GM04504 (cell line): ENCODE measurements at places on chromosomes 5 and 9.

- DNase-seq, result no peak
These were observed 18.7 kb upstream of the WNT8A start for GRCh38 chr5:138065102-138065501.

GRCh38 chr5:21452449-21452848 lies 1400.7 kb downstream of the CDH12 start:
- DNase-seq, result no peak

DNA sequence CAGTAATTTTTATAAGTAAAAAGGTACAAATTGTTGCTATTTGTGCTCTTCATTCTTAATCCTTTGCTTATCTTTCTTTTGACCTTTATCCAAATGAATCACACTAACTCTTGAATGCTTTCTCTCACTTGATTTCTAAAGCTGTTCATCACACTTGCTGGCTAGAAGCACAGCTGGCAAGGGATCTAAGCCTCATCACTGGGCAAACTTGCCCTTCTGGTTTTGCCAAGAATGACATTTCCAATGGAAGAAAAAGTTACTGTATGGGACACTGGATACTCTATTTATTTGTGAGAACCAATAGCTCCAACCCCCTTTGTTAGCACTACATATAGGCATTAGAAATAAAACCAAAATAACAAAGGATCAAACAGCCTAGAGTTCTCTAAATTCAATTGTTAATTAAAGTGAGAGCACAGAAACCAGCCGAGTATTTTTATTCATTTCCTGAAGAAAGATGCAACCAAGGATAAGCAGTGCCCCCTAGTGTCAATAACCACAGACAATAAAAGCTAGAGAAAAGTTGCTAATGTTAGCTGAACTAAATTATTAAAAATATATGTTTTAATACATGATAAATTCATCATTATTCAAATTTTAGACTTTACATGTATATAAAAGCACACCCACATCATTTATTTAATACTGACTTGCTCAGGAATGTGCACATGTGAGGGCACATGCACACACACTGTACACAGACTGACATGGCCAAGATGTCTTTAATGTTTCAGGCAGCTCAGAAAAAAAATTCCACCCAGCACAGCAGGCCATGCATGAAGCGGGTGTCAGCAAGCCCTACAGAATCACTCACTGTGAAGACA lies 59.8 kb upstream of the POU5F2 start:
- peak; percentile 19 for DNase-seq

GRCh38 chr9:109499093-109499630 lies 1.1 kb upstream of the PTPN3 start:
- DNase-seq, result no peak

GRCh38 chr9:26539867-26540493 lies 352.6 kb downstream of the CAAP1 start:
- DNase-seq, result no peak

DNA sequence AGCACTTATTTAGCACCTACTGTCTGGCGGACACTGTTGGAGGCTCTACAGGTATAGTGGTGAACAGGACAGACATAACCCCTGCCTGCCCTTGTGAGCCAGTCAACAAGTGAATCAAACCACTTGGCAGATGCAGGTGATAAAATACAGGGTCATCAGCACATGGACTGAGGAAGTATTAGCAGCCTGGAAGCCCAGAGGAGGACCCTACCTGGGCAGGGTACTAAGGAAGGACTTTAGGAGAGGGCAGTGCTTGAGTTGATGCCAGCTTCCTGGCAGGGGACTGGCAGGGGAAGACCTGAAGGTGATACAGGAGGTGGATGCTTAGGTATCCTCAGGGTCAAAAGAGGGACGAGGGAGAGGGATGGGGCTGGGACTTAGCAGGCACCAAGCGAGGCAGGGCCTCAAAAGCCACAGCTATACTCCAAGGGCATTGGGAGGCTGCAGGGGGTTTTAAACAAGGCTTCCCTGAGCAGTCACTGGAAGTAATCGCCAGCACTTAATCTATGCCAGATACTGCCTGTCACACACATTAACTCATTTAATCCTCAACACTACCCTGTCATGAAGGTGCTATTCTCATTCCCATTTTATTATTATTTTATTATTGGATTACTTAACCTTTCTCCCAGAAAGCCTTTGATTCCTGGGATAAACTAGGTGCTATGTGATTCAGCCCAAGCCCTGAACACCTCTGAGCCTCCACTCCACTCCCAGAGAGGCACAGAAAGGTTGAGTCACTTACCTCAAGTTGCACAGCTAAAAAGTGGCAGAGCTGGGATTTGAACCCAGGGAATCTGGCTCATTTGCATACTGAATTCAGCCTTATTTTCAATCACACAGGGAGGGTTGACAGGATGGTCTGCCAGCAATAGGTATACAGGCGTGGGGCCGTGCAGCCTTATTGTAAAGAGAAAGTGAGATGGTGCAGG lies 63.8 kb upstream of the ORM1 start:
- no peak for DNase-seq

DNA sequence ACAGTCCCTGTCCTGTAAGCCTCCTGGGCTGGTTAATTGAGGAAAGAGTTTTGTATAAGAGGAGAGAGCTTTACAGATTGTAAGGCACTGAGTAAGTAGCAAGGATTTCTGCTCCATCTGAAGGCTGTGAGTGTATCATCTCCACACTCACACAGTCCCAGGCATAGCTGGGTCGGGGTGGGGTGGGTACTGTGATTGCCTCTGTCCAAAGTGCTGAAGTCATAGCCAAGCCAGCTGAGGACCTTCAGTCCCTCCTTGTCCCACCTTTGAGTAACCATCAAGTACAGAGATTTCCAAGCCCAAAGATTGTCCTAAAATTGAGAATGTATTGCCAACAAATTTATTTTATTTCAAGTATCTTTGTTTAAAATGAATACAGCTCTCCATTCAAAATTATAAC lies 5.5 kb upstream of the DNAJB5 start:
- DNase-seq, result no peak

GRCh38 chr5:115415143-115415491 lies 118.7 kb upstream of the CCDC112 start:
- DNase-seq, result no peak

GRCh38 chr9:126682113-126682810 lies 68.5 kb downstream of the LMX1B start:
- DNase-seq, result no peak

- no peak for DNase-seq
These were observed 23.1 kb upstream of the CKMT2 start for GRCh38 chr5:81209869-81210493.

DNA sequence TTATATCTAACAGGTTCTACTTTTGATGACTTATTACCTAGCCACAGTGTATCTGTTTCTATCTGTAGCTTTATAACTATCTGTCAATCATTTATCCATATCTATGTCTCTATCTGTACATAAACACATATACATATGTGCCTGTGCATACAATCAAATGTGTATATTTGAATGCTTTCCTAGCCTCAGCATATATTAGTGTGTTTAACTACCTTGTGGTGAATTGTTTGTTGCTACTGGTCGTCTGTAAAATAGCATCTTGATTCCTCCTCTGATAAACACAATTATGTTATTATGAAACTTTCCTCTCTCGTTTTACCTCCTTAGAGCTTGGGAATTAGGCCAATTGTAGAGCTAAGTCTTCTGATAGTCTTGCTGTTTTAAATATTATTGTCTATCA lies 44.4 kb downstream of the PARP8 start:
- DNase-seq, result no peak

- peak; percentile 81 for DNase-seq
These were observed 185.0 kb upstream of the ELL2 start for GRCh38 chr5:96146675-96147074.

DNA sequence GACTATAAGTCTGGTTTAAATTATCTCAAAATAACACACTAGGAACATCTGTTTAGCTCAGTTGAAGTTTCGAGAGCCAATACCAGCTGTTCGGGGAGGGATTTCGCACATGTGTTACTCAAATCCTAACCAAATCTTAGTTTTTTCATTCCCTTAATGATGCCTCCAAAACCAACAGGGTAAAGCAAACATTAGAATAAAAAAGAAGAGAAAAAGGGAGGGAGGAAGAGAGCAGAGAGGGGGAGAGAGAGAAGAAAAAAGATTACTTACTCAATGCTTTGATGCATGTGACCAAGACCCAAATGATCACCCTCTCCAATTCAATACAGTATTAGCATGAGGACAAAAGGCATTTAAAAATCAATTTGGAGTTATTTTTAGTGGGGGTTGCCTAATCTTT lies 86.0 kb upstream of the NR5A1 start:
- no peak for DNase-seq

DNA sequence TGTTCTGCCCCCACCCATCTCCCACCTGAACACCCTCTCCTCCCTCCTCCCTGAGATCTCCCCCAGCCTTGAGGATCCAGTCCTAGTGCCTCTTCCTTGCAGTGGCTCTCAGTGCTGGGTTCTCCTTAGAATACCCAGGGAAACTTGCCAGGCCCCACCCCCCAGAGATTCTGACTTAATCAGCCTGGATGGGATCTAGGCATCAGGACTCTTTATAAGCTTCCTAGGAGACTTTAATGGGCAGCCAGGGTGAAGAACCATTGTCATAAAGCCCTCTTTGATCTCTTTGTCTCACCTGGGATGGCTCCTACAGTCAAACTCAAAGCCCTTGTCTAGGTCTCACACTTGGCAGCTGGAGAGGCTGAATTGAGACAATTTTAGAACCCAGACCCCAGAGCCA lies 8.6 kb upstream of the GLIS3 start:
- DNase-seq, result no peak

DNA sequence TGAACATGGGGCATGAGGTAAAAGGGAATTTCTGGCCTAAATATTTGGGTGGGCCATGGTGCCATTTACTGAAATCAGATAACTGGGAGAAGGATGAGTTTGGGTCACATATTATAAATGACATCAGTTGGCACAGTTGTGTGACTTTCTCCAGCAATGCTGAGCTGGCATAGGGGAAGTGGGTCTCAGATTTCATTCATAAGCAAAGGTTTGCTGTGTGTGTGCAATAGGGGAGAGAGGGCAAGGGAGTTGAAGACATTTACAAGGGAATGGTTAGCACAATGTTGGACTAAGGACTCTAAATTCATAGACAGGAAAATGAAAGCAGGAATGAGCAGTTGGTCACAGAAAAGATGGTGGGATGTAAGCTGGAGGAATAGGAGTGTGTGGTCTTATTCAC lies 47.8 kb upstream of the KLF9 start:
- no peak for DNase-seq

DNA sequence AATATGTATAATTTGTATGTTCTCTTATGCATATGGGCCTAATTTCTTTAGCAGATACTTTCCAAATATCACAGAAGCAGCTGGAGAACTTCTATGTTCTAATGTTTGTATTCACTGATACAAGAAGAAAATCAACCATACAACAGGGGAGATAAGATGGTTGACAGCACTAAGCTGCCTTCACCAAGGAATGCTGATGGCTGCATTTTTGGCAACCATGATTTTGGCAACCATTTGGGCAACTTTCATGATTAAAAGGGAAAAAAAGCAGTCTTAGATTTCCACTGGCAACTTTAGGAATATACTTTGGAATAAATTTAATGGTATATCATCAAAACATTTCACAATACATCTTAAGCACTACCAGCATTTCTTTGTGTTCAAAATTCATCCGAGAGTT lies 740.3 kb upstream of the CDH6 start:
- no peak for DNase-seq

DNA sequence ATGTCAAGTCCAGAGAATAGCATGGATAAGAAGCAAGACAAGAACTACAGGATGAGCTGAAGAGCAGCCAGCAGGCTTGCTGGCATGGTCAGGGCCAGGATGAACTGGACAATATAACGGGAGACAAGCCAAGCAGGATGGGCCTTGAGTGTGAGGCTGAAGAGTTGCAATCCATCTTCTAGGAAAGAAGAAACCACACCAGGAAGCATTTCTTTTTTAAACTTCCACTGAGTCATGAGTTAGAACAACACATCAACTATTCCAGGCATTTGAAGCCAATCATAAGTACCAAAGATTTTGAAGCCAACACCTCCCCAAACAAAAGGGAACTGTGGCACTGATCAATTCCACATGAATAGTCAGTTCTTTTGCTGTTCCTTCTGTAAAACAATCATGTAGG lies 27.3 kb downstream of the SLC31A2 start:
- DNase-seq, result peak; percentile 20

- DNase-seq, result no peak
These were observed at the start of gene CLIC3 for GRCh38 chr9:136996361-136997292. TSS of gene CLIC3 (minus strand) at chr9:136996568. CDS start at chr9:136996543, 25 bp downstream.

DNA sequence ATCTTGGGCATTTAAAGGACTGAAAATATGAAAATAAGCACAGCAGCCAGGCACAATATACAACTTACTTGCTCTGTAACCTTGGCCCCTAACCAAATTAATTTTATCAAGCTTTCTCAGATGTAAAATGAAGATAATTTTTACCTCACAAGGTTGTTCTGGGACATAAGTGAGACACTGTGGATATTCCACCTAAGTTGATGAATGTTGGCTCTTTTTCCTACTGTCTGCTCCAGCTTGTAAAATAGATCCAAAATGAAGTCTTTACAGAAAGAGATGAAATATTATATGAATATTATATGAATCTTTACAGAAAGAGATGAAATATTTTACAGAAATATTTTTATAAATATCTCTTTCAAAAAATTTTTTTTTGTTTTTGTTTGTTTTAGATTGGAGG lies 270.1 kb downstream of the DNAH5 start:
- DNase-seq, result no peak

DNA sequence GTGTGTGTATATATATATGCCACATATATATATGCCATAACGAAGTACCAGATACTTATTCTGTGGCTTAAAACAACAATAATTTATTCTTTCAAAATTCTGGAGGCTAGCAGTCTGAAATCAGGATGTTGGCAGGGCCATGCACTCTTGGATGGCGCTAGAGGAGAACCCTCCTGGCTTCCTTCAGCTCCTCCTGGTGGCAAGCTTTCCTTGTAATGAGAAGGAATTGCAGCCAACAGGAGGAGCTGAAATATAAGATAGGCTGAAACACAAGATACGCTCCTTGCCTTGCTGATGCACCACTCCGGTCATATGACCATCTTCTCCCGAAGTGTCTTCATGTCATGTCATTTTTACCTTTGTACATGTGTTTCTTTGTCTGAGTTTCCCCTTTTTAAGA lies 368.1 kb upstream of the CTNND2 start:
- DNase-seq, result no peak

DNA sequence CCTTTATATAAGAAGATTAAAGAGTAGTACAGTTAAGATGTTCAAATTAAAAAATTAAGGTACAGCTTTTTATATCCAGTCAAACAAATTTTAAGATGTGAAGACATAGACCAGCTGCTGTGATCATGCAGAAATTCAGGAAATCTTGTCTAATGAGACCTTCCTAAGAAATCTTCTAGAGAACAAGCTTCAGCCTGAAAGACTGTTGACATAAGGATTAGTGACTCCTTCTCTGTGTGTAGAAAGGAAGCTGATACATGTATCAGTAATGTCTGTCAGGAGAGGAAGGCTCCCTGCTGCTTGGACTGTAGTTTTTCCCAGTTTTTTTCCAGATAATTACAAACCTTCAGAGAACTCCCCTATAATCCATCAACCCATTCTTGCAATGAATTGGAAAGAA lies 75.8 kb upstream of the PCSK5 start:
- no peak for DNase-seq

GRCh38 chr9:71822456-71822855 lies 54.1 kb upstream of the CEMIP2 start:
- no peak for DNase-seq
